Forelimb muscle (tissue), 1 donor: ENCODE measurements at places on chromosomes 16 and 17. TPM values are rescaled to one million over a fixed set of nuclear protein-coding genes. Genes with fewer than 3 reads are reported as not detected.

DNA sequence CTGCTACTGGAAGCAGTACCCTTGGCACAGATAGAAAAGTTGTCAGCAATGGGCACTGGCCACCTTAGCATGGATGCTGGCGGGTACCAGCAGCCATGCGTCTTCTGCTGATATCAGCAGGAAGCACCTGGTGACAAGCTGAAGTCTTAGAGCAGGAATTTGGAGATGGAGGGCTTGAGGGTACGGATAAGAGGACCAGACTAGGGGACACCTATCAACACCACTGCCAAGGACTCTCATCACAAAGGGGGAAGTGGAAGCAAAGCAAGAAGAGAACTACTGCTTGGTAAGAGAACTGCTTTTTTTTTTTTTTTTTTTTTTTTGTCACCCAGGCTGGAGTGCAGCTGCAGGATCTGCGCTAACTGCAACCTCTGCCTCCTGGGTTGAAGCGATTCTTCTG lies 35.4 kb upstream of the LYRM9 start:
- DNase-seq = no peak

DNA sequence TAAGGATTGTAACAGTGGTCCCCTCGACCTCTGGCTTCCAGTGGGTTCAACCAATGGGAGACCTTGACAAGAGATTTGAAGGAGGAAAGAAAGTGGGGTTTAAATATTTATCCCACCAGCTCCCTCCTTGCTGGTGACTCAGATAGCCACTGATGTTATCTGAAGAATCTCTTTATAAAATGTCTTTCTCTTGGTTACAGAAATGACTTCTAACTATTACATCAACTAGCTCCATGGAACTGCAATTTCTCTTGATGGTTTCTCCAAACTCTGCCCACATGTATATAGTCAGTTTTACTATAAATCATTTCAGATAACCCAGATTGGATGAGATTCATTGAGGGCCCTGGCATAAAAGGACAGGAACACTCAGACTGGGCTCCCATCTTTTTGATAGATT lies 920.2 kb upstream of the SOX9 start:
- no peak for DNase-seq

- peak; percentile 2 for DNase-seq
Observed at GRCh38 chr16:12535535-12536411, 267.9 kb downstream of the CPPED1 start.

GRCh38 chr17:13387952-13388351 lies 213.8 kb downstream of the HS3ST3A1 start:
- no peak for DNase-seq

DNA sequence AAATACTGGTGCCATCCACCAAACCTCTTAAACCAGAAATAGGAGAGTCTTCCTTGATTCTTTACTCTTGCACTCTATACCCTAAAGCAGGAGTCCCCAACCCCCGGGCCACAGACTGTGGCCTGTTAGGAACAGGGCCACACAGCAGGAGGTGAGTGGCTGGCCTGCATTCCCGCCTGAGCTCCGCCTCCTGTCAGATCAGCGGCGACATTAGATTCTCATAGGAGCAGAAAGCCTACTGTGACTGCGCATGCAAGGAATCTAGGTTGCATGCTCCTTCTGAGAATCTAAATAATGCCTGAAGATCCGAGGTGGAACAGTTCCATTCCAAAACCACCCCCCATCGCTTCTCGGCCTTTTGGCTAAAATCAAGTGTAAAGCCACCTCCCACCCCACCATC lies 30.3 kb upstream of the SRCIN1 start:
- DNase-seq = no peak

GRCh38 chr16:23999663-24000062 lies 163.9 kb downstream of the PRKCB start:
- no peak for DNase-seq

CD300A gene
- polyA plus RNA-seq = 1.2 TPM

MYH1 gene
- polyA plus RNA-seq = 12.1 TPM

GPR142 gene
- 0.20 TPM for polyA plus RNA-seq
